MM.1S (cell line): ENCODE measurements at places on chromosomes 6 and 20.

DNA sequence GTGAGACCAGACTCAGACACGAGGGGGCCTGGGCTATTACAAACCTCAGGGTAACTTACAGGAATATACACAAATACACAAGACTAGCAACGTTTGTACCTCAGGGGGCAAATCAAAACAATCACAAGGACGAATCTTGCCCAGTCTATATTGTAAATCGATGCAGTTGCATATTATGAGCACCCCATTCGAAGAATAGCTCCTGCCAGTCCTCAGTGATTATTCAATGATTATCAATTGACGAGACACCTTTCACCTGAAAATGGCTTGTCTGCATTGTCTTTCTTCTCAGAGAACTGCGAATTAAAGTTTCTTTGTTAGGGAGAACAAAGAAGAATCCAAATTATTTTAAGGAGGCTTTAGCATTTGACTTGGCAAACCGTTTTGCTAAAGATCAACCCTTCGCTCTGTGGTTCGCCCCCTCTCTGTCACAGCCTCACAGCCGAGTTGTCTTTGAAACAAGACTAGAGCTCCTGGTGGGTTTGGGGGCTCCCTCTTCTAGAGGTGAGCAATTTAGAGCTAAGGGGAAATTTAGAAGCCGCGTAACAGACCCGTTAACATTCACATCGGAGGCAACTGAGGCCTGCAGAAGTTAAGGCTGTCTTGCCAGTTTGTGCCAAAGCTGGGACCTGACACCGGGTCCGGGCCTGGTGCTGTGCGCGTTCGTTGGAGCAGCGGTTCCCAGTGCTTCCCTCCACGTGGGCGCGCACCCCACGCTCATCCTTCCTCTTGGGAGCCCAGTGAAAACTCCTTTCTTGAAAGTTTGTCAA lies 24.9 kb upstream of the MAP3K7 start:
- no peak for DNase-seq

- DNase-seq, result no peak
Observed at GRCh38 chr6:47437592-47437991, 40.0 kb upstream of the CD2AP start.

DNA sequence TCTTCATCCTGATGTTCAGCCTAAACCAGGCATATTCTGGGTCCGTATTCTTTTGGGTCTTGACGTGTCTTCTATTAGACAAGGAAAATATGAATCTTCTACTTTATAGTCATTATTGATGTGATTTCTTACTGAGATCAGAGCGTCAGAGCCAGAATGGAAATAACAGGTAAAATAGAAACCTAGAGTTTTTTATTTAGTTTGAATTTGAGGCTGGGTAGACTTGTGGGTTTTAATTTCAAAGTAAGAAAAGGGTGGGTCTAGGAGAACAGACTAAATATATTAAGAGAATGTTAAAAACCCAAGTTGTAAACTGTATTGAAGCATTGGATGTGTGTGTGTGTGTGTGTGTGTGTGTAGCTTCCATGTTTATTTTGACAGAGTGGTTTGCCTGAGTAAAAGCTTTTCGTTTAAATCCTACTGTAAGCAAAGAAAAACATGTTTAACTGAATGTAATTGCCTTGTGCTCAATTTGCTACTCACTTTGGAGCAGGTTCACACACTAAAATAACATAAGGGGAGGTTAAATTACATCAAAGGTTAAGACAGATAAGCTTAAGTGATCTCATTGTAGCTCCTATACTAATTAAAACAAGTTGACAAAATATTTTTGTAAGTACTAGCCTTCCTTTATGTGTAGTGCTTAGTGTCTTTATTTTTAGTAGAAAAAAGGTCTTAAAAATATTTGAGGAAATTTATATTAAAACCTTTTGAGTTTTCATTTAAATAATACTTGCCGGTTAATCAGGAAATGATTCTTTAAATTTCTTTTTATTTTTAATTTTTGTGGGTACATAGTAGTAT lies 17.4 kb downstream of the HECA start:
- no peak for DNase-seq

DNA sequence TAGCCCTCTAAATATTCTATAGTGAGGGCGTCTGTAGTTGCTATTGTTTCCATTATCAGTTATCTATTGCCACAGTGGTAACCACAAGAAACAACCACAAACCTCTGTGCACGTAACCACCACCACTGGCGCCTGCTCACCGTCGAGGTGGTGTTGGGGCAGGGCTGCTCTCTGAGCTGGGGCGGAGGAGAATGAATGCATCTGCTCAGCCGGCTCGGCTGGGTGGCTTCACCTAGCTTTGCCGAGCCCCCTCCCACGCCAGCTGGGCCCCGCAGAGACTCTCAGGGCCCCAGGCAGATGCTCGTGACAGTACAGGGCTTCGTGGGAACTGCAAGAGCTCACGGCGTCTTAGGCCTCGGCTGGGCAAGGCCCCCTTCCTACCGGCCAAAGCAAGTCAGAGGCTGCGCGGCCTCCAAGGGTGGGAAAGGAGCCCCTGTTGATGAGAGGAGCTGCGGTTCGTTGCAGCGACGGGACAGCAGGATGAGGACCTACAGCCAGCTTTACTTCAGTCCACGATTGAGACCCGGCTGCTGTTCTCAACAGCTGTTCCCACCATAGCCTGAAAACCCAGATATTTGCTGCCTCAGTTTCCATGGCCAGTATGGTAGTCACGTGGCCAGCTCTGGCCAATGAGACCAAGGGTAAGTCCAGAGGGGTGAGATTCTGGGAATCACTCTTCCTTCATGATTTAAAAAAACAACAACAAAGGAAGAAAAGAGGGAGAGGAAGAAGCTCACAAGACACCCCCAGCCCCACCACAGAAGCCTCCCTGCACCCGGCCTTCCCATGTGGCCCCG lies 120.2 kb upstream of the AFDN start:
- DNase-seq, result peak; percentile 57

DNA sequence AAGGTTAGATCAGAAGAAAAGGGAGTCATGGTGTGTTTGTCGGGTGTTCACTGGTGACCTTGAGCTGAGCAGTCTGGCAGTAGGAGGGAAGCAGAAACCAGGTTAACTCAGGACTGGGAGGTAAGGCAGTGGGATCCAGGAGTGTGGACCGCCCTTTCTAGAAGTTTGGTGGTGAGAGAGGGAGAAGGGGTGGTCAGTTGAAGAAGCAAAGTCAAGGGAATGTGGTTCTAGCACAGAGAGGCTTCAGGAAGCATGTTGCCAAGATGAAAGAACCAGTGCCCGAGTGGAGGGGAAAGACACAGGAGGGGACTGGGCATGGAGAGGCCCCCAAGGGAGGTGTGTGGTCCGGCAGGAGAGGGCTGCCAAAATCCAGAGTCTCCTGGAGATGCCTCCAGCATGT lies 3.6 kb downstream of the MAPK13 start:
- DNase-seq, result no peak

DNA sequence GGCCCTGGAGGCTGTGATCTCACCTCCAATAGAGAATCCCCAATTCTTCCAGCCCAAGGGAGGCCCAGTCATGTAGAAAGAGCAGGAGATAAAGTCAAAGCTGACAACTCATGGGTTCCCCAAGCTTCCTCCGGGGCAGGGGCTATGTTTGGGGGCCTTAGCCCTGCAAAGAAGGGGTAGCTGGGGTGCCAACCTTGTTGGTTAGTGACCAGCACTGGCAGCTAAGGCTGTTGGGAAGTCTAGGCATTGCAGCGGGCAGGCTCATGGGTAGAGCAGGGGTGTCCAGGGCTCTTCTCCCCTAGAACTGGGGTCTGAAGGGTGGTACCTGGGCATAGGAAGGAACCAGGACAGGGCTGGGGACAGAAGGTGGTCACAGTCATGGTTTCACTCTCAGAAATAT lies 36.4 kb downstream of the TGM2 start:
- DNase-seq, result no peak

GRCh38 chr6:88045521-88046136 lies 2.0 kb upstream of the SPACA1 start:
- DNase-seq, result no peak

GRCh38 chr6:143241111-143241510 lies 180.4 kb downstream of the AIG1 start:
- DNase-seq, result no peak

DNA sequence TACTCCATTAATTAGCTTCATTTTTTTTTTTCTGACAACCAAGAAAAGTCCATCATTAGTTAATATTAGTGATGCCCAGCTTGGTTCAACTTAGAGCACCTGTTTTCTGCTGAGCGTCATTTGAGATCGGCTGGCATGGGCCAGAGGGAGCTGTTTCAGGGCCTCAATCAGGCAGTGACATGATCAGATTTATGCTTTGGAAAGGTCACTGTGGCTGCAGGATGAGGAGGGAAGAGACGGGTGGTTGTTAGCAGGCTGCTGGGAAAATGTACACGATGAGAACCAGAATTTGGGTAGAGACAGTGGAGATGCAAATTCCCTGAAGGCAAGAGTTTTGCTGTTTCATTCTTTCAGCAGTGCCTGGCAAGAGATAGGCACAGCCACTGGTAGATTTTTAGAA lies 4.4 kb upstream of the STX16 start:
- no peak for DNase-seq

GRCh38 chr6:109340811-109341210 lies 41.5 kb downstream of the CD164 start:
- DNase-seq, result no peak

GRCh38 chr6:122116119-122116834 lies 283.2 kb upstream of the HSF2 start:
- DNase-seq, result no peak

DNA sequence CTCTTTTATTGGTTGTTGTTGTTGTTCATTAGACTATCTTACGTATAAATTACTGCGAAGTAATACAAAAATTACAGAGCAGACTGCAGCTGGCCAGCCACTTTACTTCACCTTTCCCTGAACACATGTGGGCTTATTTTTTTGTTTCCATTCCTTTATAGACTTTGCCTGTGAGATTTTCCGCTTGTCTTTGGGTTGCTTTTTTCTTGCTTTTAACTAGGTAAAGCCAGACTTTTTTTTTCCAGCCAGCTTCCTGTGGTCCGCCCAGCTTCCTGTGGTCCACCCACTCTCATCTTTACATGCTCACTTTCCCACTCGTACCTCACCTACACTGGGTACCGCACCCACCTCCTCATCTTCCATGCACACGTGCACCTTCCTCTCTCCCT lies 79.0 kb downstream of the IPCEF1 start:
- DNase-seq, result no peak

DNA sequence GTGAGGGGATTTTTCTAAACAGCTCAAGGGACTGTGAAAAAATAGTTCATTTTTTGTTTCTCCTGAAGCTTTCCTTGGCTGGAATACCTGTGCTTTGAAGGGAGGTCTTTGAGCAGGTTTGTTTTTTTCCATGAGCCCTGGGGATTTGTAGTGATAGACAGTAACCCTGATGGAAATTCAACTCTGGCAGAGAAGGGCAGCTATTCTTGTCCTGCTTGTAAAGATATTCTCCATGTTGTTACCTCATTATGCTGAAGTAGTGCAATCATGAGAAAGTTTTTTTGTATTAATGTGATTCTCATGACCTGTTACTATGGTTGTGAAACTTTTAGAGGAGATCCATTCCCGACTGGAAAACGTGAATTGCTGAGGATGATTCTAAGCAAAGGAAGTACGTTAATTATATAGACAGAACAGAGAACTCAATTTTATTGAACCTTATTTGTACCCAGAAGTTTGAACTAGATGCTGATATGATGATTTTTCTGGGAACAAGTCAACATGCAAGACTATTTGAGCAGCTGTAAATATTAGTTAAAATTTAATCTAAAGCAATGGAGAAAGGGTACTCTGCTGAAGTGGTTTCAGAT lies 12.5 kb downstream of the UTRN start:
- no peak for DNase-seq

DNA sequence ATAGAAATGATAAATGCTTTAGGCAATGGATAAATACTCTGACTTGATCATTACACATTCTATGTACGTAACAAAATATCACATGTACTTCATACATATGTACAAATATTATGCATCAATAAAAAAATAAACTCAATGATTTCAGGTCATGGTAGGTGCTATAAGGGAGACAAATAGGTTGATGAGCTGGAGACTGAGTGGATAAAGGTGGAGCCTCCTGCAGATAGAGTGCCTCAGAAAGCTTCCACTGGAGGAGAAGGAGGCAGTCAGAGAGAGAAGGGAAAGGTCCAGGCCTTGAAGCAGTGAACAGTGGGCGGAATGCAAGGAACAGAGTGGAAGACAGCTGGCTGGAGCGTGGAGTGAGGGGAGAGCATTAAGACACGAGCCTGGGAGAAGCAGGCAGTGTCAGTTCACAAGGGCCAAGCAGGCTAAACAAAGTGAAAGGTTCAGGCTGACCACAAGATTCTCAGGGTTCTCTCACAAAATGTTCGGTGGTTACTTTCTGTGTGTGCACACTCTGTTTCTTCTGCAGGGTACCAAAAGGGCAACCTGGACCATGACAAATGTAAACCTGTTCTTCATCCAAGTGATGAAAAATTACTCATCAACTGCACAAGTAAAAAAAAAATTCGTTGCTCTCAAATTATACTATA lies 55.9 kb upstream of the SEC63 start:
- peak; percentile 24 for DNase-seq

- no peak for DNase-seq
Observed at GRCh38 chr20:53847837-53848170, 222.6 kb downstream of the BCAS1 start.

- DNase-seq, result no peak
Observed at GRCh38 chr6:12245763-12246718, 44.1 kb upstream of the EDN1 start.

- DNase-seq, result no peak
Observed at GRCh38 chr20:7392542-7393206, 547.6 kb downstream of the HAO1 start.

DNA sequence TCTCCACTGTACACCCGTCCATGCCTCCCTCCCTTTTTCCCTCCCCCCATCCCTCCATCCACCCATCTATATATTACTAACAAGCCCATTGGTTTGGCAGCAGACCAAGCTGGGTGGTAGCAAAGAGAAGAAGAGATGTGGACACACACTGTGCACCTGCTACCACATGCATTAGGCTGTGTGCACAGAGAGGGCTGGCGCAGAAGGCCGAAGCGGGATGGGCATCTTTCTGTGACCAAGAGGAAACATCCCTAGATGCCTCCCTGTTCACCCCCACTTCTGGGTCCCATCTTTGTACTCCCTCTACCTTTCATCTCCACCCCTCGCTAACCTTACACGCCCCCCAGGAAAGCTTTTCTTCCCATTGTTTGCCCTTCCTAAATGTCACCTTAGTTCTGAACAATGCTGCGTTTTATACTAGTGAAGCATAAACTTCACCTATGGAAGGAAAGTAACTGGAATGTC lies 64.9 kb upstream of the AFDN start:
- no peak for DNase-seq

GRCh38 chr6:25107218-25107617 lies 171.5 kb upstream of the RIPOR2 start:
- peak; percentile 66 for DNase-seq

- DNase-seq, result no peak
Observed at GRCh38 chr20:49693435-49694171, 20.1 kb downstream of the B4GALT5 start.

DNA sequence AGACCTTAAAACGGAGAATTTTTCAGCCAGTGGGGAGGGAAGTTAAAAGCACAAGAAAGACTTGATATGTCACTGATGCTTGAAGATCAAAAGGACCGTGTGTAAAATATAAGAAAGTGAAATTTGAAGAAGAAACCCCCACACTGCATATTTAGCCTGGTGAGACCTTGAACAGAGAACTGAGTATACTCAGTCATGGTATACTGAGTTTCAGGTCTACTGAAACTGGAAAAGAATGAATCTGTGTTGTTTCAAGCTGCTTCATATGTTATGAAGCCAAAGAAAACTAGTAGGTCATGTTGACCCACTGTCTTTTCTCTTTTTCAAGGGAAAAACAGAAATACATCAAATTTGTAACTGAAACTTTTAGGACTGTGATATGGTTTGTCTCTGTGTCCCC lies 443.8 kb upstream of the GJE1 start:
- DNase-seq, result peak; percentile 58
